ENCODE measurements at places on chromosomes 2 and 18.

GRCh38 chr2:159571540-159572260 is 44.6 kb downstream of the BAZ2B start:
- no peak for DNase-seq

DNA sequence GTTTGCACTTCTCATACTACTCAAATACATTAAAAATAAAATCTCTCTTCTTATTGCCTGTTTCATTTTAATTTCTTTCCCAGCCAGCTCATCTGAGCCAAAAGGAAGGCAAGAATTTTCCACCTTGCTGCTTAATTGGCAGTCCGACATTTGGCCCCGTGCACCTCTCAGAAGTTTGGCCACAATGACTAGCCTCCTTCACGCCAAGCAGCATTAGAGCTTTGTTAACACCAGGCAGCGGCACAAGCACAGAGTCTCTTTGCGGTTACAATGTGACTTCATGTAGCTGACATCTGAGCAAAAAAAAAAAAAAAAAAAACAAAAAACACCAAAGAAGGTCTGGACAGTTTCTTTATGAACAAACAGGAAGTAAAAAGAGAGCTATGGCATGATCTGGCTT is 248.9 kb downstream of the OSR1 start:
- no peak for DNase-seq

DNA sequence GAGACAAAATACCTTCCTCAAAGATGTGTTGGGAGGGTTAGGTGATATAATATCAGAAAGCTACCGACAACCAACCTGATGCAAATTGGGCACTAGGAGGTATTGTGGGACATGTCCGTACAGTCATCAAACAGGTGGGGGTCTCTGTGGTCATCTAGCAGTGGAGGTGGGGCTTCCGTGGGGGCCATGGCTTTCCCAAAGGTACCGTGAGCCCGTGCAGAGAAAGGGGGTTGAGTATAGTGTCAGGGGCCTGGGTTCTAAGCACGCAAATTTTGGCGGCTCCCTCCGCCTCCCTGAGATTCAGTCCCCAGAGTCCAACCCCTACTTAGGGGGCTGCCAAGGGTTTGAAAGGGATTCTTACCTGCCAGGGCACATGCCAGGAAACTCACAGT is 32.6 kb downstream of the HJURP start:
- DNase-seq = no peak

- DNase-seq = no peak
These were observed 1.7 kb upstream of the SMAD4 start for GRCh38 chr18:51028201-51028805.

- DNase-seq = no peak
These were observed 23.4 kb upstream of the CREG2 start for GRCh38 chr2:101410746-101411145.

- DNase-seq = no peak
These were observed 98.6 kb downstream of the SLC4A10 start for GRCh38 chr2:161722547-161723503.
